ENCODE measurements at places on chromosomes 7 and 10.

- DNase-seq: no peak
These were observed 59.6 kb upstream of the LYZL1 start for GRCh38 chr10:29229258-29229705.

DNA sequence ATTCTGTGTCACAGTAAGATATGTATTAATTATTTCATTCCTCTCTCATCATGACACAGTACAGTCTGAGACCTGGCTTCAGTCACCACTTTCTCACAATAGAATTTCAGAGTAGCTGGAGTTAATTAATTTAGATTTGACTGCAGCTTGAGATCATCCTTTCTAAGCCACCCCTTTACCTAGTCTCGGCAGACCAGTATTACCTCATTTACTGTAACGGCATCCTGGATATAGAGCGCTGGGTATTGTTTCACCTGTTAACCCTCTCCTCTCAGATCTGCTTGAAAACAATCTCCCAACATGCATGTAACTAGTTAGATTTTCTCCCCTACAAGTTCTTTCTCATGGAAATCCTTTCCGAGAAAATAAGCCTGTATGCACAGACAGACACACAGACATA, 1057.5 kb downstream of the GATA3 start:
- no peak for DNase-seq

GRCh38 chr7:15086131-15086611, 183.6 kb upstream of the DGKB start:
- DNase-seq: no peak

GRCh38 chr10:128306535-128306934, 180.3 kb upstream of the MKI67 start:
- DNase-seq: no peak

- DNase-seq: no peak
These were observed 32.9 kb downstream of the HOXA1 start for GRCh38 chr7:27062946-27063345.

DNA sequence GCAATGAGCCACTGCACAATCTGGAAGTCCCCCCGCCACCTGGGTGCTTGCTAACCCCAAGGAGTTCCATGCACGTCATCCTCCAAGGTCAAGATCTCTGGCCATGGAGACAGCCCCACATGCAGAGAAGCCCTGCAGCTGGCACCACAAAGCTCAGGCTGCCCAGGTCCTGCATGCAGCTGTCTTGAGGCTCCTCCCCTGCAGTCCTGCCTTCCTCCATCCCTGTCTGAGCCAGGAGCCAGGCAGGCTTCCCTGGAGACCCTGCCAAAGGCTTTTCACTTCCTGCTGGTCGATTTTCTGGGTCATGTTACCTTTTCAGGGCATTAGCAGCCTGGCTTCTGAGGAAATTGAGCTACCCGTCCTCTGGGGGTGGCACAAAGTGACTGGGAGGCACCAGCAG, 12.5 kb upstream of the TMEM72 start:
- no peak for DNase-seq

DNA sequence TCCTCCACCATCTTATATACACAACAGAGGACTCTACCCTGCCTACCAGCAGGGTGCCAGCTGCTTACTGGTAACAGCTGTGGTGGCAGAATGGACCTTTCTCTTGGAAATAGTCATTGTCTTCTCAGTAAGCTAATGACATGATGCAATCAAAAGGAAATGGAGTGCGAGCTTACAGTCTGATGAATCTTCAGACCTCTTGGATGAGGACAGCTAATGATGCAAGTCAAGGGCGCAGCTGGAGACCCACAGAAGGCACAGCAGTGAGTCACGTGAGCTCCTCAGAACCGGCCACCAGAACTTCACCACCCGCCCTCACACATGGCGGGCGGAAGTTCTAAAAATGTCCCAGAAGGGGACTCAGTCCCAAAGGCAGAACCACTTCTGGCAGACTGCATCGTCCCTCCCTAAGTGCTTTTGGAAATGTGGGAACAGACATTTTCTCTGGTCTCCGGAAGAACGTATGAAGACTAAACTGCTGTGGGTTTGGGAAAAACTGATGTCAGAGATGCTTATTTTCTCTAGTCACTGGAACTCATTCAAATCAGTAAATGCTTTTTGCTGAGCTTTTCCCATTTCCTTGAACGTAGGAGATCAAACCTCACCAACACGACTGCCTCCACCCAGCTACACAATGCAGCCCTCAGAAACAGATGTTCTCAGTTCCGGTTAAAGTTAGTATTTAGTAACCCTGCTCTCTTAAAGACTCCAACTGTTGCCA, 96.4 kb downstream of the FAS start:
- no peak for DNase-seq

DNA sequence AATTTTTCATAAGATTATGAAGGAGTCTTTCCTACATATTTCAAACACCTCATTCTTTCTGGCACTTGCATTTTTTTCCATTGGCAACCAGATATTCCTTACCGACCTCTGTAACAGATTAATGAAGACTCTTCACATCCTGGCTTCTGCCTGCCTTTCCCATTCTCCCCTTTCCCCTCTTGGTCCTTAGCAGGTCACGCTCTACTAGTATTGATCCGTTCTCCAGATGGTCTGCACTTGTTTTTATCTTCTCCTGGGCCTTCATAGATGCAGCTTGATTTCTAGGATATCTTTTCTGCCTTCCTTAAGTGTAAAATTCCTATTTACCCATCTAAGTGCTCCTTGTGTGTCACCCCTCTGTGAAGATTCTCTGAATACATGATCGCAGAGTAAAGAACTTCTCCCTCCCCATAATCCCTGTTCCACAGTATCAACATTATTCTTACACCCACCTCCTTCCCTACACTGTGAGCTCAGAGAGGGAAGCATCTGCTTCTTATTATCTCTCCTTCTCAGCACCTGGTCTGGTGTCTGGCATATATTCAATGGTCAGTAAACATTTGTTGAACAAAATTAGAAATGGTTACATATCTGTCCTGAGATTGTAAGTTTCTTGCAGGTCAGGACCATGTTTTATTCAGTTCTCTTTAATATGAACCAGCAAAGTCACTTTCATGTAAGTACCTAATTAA, 654.2 kb downstream of the REEP3 start:
- DNase-seq: no peak

GRCh38 chr7:54550471-54550870, 8.3 kb downstream of the VSTM2A start:
- no peak for DNase-seq

- no peak for DNase-seq
These were observed 903 bp upstream of the NT5C2 start for GRCh38 chr10:103193820-103194529.

- no peak for DNase-seq
These were observed 175.3 kb upstream of the SH2B2 start for GRCh38 chr7:102111061-102112041.

GRCh38 chr7:159033956-159034355, 110.7 kb downstream of the VIPR2 start:
- no peak for DNase-seq

- peak; percentile 91 for DNase-seq
These were observed at the start of gene CALY for GRCh38 chr10:133336577-133337369. Gene CALY, minus strand, starts transcription at chr10:133336896. Its CDS starts 7,907 bp downstream, at chr10:133328989.

DNA sequence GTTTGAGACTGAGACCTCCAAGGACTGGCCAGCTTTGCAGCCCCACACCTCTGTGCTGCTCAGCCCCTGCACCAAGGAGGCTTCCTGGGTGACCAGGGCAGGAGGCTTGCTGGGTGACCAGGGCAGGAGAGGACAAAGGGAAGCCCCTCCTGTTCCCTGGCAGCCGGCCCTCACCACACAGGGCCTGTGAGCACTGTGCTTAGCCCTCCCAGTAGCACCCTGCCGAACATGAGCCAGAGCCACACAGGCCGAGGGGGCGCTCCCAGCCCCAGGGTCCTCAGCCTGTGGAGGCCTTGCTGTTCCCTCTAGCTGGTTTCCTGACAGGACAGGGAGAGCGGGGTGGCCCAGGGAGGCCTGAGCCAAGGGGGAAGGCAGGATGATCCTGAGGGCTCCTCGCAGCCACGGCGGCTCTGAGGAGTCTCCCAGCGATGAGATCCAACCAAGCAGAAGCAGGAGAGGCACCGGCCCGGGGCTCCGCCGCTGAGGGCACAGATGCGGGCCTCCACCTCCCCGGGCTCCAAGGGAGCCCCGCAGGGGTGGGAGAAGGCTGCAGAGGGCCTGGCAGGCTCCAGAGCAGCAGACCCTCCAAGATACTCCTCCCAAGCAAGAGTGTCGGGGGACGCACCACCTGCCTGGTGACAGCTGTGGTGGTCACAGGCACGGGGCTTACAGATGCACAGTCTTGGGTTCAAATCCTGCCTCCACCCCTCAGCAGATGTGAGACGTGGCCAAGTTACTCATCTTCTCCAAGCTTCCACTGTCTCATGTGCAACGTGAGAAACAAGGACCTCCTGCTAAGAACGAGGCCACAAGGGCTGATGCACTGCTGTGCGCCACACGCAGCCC, 22.5 kb downstream of the WDR86 start:
- no peak for DNase-seq

- DNase-seq: no peak
These were observed 688 bp downstream of the ORAI2 start for GRCh38 chr7:102434039-102434486.

DNA sequence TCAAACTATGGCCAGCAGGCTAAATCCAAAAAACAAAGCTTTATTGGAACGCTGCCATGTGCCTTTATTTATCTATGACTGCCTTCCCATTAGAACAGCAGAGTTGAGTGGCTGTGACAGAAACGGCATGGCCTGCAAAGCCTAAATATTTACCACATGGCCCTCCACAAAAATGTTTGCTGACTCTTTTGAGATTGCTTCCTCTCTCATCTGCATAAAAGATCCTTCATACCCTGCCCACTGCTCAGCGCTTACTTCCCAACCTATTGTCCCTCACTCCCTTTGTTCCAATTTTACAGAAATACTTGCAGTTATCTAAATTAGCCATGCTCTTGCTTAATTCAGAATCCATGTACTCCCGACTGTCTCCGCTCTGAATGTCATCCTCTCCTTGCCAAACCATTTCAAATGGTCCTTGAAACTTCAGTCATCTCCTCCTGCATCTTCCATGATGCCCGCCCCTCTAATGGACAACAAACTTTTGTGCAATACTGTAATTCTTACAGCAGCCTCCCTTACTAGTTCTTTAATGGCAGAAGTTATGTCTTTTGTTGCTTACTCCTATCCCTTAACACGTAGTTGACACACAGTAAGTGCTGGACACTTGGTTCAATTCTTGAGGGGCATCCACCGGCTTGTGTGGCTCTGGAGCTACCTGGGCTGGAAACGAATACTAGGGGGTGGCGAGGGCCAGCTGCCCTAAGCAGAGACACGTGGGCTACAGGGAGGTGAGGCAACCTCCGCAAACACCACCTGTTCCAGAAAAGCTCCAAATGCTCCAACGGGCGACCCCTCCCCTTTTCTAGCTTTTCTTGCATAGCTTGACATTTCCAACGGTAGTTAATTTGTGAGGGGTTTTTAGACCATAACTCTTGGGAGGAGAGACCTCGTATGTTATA, 832 bp downstream of the XRCC2 start:
- no peak for DNase-seq

DNA sequence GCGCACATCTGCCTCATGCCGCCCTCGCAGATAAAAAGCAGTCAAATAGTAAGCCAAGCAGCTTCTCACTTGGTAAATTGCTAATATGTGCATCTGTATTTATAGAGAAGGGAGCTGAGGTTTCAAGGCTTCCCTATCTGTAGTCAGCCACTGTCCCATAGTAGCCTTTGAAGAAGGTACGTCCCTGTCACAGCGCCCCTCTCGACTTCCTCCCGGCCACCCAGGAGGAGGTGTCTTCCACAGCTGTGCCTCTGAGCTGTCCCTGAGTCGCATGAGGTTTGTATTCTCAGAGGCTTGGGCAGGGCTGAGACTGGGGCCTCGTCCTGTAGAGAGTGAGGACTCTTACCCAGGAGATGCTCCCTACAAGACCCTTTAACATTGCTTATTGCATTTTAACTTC, 49.0 kb downstream of the SPOCK2 start:
- no peak for DNase-seq

DNA sequence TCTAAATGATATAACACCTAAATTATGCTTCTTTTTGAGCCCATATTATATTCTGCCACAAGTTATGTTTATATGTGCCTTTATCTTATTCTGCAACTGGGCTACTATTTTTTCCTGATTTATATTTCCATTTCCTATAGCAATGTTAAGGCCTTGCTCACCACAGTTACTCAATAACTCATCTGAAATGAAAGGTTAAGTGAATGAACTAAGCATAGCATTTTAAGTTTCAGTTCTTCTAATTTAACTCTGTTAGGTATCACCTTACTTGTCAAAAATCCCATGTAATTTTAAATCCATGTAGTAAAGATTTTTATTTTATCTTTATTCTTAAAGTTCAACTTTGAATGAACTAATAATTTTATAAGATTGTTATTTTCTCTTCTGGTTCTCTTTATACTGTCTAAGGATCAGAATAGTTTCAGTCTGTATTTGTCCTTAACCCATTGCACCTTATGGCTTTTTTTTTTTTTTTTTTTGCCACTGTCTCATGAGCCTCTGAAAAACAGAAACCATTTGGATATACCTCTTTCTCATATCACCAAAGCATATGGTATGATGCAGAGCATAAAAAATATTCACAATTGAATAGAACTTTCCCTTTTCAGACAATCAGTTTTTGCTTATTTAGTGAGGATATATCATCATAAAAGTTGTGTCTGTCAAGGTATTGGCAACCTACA, 301.8 kb upstream of the ZWINT start:
- DNase-seq: no peak

DNA sequence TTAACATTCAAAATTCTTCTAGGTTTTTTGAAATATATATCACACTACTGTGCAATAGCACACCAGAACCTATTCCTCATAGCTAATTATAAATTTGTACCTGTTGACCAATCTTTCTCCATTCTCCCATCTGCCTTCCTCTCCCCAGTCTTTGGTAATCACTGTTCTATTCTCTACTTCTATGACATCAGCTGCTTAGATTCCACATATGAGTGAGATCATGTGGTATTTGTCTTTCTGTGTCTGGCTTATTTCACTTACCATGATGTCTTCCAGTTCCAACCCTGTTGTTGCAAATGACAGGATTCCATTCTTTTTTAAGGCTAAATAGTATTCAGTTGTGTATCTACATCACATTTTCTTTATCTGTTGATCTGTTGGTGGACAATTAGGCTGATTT, 54.4 kb upstream of the CCDC6 start:
- DNase-seq: no peak

DNA sequence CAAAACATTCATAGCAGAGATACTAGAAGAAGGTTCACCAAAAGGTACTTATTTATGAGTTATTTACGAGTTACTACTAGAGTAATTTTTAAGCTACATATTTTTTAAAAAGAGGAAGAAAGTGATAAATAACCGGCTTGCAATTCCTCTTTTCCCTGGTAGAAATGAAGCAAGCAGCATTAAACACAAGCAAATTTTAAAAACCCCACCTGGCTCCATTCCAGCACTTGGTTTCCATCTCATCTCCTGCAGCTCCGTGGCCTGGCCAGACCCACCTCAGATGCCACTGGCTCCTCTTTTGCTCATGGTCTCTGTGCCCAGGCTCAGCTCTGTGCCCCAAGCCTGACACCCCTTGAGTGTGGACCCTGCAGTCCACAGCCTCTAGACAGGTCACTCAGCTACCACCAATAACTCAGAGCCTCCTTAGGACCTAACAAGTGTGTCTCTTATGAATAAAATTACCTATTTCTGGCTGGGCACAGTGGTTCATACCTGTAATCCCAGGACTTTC, 479.5 kb downstream of the TNS3 start:
- DNase-seq: no peak
